Erythroblast (primary cell): ENCODE measurements at places on chromosomes 13 and 19.

DNA sequence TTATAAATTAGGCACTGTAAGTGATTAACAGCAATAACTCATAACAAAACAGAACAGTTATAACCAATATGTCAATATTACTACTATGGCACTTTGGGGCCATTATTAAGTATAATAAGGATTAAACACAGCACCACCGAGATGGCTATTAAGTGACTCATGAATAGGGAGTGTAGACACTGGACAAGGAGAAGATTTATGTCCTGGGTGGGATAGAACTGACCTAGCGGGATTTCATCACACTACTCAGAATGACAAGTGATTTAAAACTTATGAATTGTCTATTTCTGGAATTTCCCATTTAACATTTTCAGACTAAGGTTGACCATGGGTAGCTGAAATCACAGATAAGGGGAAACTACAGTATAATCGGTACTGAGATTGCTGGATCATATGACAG is 79.0 kb upstream of the SLC7A1 start:
- no peak for DNase-seq

DNA sequence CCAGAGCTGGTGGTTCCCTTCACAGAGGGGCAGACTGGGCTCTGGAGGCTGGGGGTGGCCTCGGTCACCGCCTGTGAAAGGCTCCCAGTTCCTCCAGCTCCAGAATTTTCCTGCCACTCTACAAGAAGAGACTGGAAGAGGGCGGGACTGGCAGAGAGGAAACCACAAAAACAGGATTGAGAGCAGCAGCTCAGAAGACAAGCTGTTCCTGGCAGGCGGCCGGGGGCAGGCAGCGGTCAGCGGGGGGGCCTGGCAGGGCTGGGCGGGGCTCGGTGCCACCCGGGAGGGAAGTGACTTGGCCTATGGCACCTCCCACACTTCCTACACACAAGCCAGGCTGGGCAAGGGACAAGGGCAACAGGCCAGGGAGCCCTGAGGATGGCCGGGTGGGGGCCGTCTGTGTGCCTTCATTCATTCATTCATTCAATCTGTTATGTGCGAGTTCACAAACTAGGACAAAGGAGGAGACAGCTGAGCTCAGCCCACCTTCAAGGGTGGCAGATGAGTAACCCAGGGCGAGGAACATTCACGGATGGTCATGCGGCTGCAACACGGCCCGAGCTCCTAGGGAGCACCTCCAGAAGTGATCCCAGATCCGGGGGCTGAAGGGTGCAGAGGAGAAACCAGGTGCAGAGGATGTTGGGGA is 16.9 kb upstream of the BTBD2 start:
- DNase-seq: no peak

- peak; percentile 96 for DNase-seq
Measured at GRCh38 chr19:45469132-45469944, 1.5 kb downstream of the FOSB start.

DNA sequence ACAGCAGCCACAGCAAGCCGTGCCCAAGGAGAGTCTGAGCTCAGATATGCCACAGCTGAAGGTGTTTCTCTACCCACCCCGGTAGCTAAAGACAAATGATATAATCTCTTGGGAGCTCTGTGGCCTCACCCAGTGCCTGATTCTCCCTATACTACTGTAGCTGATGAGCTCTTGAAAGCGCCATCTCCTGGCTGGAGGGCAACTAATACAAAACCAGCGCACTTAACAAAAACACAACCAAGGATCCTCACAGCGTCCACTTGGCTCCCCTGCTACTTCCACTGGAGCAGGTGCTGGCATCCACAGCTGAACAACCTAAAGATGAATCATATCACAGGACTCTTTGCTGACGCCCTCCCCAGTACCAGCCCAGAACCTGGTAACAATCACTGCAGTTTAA is 1212.0 kb downstream of the PCDH17 start:
- DNase-seq: no peak

DNA sequence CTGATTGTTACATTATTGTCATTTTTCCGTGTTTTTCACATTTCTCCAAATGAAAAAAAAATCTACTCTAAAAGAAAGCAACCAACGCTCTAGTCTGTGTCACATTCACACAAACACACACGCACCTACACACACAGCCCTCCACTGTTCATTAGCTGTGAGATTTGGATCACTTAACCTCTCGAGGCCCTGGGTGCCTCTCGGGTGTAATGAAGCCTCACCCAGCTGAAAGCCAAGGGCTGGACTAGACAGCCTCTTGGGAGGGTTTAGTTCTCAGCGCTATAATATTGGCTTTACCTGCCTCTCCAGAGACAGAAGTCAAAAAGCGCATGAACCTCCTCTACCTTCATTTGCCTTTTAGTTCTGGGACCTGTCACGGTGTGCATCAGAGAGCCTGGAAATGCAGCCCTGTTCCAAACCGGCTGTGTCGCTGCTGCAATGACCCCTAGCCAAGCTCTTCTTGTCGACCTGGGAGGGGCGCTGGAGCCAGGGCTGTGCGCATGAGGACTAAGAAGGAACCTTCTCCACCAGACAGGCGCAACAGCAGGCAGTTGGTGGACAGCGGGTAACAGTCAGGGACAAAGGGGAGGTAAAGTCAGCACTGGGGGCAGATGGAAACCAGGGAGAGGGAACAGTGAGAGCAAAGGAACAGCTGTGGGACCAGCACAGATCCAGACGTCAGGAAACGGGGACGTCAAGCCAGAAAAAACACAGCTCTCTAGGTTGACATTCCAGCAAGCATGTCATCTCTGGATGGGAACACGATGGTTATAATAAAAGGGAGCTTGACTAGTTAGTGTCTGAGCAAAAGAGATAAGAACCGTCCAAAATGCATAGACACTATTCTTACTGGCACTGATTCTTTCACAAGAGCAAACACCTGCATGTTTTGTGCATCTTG is 375.9 kb downstream of the EFNB2 start:
- no peak for DNase-seq

GRCh38 chr19:42089191-42089750 is 13.3 kb downstream of the ZNF574 start:
- no peak for DNase-seq

GRCh38 chr19:41876847-41877832 is at the start of gene CD79A:
CD79A (plus strand) TSS chr19:41877279; CDS start chr19:41877305, 26 bp downstream.
- DNase-seq: no peak

DNA sequence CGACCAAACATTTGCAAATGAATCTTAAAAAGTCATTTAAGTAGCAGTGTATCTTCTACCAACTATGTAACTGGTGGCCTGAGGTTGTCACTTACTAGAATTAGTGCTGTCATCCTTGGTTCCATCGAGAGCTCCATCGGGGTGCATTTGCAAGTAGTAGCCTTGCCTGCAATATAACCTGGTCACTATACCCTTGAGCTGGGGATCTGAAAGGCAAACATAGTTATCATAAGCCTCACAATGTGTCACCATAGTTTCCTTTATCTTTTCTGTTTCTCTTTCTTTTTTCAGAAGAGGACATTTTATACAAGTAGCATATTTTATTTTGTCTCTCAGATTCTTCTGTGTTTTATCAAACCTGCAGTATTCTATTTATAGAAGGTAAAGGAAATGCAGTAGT is 422.6 kb downstream of the ITGBL1 start:
- DNase-seq: no peak

DNA sequence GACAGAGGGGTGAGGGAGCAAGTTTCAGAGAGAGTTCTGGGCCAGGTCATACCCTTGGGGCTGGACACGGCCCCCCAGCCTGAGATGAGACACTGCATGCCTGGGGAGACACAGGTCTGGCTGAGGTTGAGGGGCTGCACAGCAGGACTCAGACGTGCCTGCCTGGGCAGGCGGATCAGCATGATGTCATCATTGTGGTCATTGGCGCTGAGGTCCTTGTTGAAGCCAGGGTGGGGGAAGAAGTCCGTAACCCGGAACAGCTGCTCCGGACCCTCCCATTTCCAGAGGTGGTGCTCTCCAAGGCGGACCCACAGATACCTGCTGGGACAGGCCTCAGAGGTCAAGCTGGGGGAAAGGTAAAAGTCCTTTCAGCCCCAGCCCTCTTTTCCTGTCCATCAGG is 5.0 kb upstream of the KLK8 start:
- no peak for DNase-seq

DNA sequence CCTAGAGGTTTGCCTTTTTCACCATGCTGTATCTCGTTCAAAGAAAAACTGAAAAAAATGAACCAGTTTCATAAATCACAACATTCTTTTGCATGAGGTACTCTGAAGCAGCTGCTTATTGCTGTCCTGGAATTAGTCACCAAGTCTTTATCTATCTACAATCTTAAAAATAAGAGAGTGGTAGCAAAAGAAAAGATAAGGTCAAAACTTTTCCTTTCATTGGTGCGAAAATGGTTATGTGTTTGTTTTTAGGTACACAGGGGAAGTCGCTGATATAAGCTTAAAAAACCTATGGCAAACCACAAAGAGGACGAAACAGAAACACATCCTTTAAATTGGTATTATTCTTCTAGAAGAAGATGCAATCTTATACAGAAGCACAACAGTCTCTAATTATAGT is 20.7 kb downstream of the OBI1 start:
- no peak for DNase-seq

- DNase-seq: peak; percentile 55
Measured at GRCh38 chr19:2887391-2887914, 13.3 kb upstream of the ZNF57 start.

GRCh38 chr19:53012006-53012405 is 1.7 kb upstream of the ERVV-1 start:
- no peak for DNase-seq

GRCh38 chr13:22589880-22590279 is 590.9 kb upstream of the SGCG start:
- peak; percentile 22 for DNase-seq

DNA sequence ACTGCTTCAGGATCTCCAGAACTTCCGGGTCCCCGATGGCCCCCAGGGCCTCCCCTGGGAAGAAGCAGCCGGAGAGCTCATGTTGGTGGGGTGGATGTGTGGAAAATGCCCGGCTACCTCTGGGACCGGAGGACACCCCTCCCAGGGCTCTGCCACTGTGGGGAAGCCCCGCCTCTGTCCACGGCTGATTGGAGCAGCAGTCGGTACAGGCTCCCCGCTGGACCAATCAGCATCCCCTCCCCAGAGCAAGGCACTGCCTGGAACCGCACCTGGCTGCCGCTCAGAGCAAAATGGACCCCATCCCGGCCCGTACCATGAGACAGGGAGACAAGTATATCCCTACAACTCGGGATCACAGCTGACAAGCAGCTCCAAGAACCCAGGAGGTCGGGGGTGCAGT is 6.4 kb downstream of the DOHH start:
- DNase-seq: no peak

DNA sequence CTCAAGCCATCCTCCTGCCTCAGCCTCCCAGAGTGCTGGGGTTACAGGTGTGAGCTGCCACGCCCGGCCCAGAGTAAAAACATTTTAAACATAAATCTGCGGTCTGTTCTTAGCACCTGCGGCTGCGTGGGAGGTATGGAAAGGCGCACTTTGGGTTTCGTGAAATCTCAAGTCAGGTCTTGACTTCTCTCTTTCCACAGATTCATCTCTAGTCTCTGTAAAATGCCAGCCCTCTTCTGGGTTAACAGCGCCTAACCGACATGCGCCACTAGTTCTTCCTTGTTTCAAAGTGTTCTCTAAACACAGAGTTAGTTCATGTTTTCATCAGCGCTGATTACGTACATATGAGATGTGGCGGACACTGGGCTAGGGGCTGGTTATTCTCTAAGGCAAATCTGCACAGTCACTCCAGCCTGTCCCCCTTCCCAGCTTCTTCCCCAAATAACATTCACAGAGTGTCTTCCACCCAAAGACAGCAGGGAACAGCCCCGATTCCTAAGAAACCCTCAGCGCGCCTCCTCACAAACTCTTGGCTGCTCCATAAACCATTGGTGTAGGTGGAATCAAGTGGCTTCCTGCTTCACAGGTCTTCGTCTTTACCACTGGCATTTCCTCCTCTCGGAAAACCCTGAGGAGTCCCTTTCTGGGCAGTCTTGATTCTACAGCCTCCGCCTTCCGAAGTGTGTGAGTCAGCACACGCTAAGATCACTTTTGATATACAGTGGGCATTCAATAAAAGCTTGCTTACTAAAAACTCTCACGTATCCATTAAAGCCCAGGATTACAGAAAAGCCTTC is 1.4 kb downstream of the PARP4 start:
- peak; percentile 74 for DNase-seq

- DNase-seq: no peak
Measured at GRCh38 chr19:11485245-11485837, 4.5 kb upstream of the ELAVL3 start.

- DNase-seq: no peak
Measured at GRCh38 chr13:42569576-42570344, 4.2 kb upstream of the TNFSF11 start.

GRCh38 chr13:80957019-80957655 is 616.2 kb upstream of the SPRY2 start:
- no peak for DNase-seq

DNA sequence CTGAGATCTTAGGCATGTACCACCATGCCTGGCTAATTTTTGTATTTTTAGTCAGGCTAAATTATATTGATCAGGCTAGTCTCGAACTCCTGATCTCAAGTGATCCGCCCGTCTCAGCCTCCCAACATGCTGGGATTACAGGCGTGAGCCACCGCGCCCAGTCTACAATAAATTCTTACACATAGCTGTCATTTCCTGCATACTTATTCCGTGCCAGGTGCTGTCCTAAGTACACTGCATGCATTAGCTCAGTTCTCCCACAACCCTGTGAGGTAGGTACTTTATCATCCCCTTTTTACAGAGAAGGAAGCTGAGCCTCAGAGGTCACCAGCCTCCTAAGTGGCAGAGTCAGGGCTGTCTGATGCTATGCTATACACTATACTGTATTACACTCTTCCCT is 7.2 kb upstream of the RHPN2 start:
- no peak for DNase-seq

DNA sequence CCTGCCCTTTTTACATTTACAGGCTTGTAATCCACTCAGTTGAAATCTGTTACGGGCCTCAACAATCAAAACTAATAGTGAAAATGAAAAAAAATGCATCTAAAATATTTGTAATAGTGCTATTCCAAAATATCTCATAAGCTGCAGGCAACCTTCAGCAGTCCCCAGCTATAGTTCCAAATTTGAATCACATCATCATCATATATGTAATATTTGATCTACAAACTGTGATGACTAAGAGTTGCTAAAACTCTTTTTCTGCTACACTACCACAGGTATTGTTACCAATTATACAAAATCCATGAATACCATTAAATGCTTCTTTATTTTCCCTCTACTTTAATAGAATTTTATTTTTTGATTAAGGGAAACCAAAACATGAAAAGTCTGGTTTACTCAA is 121.4 kb upstream of the RFC3 start:
- no peak for DNase-seq
